ENCODE measurements at places on chromosomes 4 and X.

DNA sequence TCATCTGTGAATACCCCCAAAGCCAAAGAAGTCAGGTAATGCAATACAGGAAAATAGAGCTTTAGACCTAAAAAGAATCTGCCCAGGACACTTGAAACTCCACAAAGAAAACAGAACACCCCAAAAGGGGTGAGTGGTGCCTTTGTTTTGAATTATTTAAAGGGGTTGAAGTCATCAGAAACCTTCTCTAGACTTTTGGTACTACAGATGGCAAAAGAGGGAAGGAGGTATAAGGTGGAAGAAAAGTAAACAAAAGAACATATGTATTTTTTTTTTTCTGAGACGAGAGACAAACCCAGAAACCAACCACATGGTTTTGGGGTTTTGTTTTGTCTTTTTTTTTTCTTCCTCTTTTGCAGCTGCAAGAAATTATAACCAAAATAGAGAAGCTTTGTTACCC, 1477.8 kb downstream of the C4orf33 start:
- DNase-seq = no peak

GRCh38 chr4:13481569-13481968, 2.6 kb downstream of the RAB28 start:
- DNase-seq = peak; percentile 47

- DNase-seq = peak; percentile 24
These were observed 195.6 kb upstream of the TACR3 start for GRCh38 chr4:103915224-103915869.

DNA sequence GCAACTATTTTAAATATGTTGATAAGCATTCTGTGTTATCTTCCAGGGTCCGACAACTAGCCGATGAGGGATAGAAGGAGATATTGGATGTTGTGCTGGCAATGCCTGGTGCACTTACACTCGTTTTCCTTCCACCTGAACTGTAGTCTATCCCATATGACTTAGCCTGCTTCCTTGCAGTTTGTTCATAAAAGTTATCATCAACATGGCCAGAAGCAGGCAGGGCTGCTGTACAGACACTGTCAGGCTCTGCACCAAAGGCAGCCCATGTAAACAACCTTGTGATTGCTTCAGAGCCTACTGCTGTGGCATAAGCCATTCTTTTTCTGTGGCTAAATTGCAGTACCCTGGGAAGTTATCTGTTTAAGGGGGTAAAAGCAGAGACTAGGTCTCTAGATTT, 1.6 kb downstream of the MAPK10 start:
- DNase-seq = no peak

DNA sequence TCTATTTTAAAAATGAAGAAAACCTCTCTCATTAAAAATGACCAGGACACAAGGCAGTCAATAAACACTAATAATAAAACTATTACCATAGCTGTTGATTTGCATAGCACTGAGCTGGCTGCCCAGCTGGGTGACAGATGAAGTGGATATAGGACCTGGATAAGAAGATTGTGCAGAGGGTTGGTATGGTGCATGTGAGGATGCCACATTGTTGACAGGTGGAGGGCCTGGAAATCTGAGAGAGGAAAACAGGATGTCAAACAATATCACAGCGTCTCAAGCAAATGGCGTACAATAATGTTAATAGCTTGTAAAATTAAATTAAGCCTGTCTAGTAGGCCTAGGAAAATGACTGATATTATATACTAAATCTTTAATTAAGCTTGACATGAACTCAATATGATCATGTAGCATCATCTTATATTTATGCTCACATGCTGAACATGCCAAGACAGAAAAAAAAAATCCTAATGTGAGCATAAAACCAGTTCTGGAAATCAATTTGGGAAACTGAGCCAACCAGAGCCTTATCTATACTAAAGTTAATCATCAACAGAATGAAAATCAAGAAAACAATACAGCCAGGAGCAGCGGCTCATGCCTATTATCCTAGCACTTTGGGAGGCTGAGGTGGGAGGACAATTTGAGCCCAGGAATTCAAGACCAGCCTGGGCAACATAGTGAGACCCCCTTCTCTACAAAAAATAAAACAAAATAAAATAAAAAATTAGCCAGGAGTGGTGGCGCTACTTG, 18.6 kb downstream of the SEC24D start:
- DNase-seq = no peak

- no peak for DNase-seq
These were observed 70.2 kb downstream of the FRYL start for GRCh38 chr4:48709901-48710300.

DNA sequence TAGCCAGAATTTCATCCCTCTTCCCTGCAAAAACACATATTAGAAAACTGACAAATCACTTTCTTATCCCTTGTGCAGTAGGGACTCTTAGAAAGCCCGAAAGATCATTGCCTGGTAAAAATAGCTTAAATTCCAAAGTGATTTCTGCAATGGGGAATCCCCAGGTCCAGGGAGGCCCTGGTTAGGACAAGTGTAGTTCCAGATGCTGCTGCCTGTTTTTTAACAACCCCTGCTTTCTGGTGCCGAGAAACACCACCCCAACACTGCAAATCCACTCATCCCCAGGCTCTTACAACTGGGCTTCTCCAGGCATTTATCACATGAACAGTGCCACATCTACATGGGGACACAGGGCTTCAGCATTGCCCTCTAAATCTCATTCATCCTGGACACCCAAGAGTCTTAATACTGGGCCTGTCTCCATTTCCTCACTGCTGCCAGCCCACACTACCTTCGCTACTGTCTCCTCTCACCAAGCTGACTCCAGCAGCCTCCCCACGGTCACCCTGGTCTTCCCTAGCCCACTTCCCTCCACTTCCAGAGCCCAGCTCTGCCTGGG, 112.2 kb upstream of the PSAPL1 start:
- peak; percentile 46 for DNase-seq

DNA sequence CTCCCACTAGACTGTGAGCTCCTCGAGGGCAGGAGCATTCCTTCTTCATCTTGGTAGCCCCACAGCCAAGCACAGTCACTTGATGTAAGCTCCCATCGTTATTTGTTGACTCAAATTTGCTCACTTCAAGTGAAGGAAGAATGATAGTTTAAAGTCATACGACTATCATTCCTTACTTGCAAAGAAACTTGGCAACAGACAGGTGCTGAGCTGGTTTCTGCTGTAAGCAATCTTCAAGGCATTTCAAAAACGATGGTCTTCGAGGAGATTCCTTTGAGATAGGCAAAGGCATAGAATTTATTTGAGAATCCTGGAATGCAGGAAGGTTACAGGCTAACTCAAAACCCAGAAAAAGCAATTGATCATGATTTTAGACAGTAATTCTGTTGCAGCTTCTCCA, 64.8 kb downstream of the QDPR start:
- DNase-seq = peak; percentile 23

GRCh38 chrX:19953145-19953544, 37.7 kb downstream of the BCLAF3 start:
- DNase-seq = no peak

DNA sequence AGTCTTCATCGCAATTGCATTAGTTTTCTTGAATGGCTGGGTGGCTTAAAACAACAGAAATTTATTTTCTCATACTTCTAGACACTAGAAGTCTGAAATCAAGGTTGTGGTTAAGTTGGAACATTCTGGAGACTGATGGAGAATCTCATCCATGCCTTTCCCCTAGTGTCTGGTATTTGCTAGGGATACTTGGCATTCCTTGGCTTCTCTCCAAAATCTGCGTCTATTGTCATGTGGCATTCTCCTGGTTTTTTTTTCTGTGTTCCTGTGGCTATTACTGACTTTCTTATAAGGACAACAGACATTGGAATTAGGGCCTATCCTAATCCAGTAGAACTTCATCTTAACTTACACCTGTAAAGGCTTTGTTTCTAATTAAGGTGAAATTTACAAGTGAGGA, 272.8 kb upstream of the EPHA5 start:
- peak; percentile 90 for DNase-seq

DNA sequence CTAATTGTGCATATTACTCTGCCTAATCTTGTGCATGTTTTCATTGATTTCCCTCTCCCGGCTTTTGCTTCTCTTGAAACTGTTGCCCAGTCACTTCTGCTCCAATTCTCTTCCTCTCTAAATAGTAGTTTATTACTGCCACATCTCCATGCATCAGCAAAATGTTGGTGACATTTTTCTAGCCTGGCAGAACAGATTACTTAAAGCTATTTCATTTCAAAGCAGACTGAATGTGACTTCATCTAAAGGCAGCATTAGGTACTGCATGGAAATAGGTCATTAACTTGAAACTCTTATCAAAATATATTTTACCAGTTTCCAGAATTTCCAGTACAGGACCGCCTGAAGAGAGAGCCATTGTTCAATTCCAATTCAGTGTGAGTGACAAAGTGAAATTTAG, 52.4 kb downstream of the HPGDS start:
- DNase-seq = no peak

DNA sequence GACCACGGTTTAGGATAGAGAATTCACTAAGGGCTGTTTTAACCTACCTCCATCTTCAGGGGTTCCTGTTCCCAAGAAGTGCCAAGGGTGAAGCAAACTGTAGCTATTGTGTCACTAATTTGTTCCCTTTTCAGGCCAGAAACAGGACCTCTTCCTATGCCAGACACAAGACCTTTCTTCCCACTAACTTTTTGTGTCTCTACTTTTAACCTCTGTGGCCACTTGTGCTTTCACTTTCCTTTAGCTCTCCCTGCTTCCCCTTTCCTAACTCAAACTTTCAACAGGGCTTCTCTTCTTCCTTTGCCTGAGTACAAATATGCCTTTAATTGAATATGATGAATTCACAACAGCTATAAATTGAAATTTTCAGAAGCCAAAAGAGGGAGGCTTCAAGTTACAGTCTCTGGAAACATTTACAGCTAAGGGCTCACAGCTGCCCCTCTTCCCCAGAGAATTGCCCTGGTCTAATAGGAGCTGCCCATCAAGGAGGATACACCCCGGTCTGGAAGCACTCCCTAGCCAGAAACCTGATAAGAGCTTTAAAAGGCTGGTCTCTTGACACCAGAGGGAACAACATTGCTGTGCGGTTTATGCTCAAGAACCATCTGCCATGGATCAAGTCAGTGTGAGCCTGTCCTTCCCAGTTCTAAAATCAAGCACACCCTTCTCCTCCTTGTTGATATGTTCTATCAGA, 61.7 kb upstream of the PLS3 start:
- peak; percentile 3 for DNase-seq

DNA sequence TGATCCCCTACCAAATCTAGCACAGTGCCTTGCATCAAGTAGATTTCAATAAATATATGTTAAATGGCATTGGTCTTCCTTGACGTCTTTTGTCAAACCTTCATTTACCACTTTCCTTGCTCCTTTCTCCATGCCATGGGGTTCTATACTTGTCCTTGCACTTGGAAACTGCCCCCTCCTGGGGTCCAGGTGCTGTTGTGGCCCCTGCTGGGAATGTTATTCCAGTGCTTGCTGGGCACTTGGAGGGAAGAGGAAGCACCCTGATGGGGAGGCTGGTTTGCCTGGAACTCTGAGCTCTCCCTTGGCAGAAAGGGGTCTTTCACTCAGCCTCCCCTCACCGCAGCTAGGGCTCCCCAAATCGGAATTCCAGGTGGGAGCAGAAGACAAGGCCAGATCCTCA, 18.9 kb downstream of the ZNF275 start:
- no peak for DNase-seq

DNA sequence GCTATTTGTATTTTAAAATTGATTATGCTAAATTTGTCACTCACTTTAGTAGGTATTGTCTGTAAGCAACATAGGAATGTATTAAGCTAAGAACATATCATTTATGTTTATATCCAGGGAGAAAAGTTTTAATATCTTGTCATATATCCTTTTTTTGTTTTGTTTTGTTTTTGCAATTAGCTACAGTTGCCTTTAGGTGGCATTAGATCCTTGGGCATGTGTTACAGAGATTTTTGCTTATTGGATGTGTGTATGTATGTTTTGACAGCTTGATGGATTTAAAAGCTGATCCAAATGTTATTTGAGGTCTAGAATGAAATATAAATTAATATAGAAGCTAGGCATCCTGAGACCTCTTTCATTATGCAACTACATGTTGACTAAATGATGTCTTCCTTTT, 36.1 kb upstream of the OTUD4 start:
- DNase-seq = peak; percentile 56

DNA sequence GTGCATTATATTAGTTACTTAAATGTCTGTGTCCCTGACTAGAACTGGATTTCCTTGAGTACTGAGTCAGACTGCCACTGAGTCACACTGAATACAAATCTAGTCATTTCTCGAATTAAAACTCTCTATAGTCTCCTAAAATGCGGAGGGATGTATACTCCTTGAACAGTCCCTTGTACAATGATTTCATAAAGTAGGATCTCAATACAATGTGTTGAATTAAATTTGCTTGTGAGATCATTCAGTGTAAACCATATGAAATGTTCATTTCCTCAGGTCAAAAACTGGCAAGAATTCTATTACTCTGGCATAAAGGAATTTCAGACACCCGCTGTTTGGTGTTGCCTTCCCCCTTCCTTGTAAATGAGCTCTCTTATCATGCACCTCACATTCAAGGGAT, 17.5 kb upstream of the FAM241A start:
- DNase-seq = peak; percentile 57

GRCh38 chr4:7423391-7423790, 11.3 kb downstream of the PSAPL1 start:
- DNase-seq = no peak

- no peak for DNase-seq
These were observed 23.5 kb downstream of the ARSJ start for GRCh38 chr4:113955948-113956347.

- DNase-seq = no peak
These were observed 24.5 kb upstream of the PJA1 start for GRCh38 chrX:69189576-69190371.

DNA sequence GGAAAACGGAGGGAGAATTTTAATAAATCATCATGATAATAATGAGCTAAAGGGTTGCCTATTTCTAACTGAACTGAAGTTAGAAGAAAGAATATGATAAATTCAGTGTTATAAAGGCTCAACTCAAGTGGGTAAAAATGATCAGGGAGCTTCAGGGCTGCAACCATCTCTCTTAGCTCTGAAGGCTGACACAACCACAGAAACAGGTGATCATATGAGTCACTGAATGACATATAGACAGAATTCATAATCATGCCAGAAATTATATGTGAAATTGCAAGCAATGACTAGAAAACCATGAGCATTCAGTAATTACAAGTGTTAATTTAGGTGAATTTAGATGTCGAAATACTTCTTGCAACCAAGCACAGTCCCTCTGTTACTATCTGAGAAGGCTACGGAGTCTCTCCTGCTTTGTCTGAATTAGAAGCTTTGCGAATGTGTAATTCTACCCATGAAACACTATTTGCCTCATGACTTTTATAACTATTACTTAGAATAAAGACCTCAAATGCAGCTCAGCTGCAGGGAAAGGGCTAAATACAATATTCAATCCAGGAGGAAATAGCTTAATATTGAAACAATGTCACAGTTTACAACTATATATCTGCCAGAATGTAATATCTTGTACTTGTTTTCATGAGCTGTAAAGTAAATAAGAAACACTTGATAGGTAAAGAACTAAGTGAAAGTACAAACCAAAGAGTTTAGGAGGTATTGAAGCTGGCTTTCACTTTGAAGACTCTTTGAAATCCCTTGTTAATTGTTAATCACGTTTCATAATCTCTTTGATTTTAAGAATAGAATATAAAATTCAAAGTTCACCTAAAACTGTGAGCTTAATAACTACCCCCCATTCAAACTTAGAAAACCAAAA, 1972.6 kb downstream of the ARAP2 start:
- DNase-seq = no peak
